ENCODE measurements at places on chromosomes 2 and 18.

GRCh38 chr18:78192054-78192453 is 787.6 kb upstream of the SALL3 start:
- DNase-seq = no peak

DNA sequence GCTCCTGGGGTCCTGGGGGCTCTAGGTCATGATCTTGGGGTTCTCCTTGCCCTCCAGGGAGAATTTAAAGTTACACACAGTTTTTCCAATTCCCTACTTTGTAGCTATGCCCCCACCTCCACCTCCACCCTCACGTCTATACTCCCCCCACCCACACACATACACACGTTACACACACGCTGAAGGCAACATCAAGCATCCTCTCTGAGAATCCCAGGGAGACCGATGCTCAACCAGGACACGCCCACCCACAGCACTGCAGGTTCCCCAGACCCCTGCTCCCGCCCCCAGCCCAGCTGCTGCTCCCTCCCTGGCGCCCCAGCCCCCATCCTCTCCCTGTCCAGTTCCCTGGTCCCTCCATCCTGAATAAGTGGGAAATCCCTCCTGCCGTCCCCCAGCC is 6.4 kb upstream of the TNS1 start:
- DNase-seq = no peak

DNA sequence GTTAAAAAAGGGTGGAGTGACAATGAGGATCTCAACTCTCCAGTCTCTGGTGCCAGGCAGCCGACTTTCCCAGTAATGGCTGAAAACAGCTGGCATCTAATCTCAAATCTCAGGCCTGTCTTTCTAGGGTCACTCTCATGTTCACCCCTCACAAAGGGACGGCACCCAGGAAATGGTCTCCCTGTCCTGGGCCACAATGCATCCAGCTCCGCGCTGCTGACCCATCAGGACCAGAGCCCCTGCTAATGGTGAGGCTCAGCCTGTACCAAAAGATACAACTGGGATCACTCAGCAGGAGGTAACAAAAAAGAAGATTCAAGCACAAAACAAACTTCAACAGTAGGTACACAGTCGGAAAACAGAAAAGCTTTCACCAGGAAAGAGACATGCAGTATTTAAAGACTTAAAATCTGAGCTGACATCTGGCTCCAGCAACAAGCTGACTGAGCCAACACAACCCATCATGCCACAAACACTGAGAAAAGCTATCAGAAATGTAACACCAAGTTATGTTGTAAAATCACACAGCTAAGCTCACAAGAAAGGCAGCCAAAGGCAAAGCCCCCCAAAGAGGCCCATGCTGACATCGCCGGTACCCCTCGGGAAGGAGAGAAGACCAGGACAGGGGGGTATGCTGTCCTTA is 13.6 kb upstream of the KIDINS220 start:
- DNase-seq = no peak

DNA sequence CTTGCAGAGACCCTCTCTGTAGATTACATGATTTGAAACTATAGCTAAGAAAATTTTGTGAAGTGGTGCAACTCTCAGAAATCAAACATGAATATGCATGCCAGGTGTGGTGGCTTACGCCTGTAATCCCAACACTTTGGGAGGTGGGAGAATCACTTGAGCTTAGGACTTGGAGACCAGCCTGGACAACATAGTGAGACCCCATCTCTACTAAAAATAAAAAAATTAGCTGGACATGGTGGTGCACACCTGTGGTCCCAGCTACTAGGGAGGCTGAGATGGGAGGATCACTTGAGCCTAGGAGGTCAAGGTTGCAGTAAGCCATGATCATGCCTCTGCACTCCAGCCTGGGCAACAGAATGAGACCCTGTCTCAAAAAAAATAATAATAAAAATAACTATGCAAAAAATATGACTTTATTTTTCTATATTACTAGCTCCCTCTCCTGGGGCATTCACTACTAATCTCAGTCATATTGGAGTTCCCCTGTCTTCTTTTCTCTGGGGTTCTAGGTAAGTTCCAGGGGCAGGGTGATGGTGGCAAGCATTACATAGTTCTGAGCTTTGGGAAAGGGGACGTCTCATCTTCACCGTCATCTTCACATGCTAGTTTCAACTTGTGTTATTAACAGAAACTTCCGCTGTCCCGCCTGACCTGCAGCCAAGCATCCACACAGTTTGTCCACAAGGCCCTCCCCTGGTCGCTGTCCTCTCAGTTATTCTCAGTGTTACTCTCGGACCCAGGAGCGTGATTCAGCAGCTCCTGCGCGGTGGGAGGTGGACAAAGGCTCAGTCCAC is 96.8 kb upstream of the MBOAT2 start:
- DNase-seq = no peak

GRCh38 chr18:63844254-63844653 is 43.3 kb upstream of the SERPINB2 start:
- DNase-seq = no peak

DNA sequence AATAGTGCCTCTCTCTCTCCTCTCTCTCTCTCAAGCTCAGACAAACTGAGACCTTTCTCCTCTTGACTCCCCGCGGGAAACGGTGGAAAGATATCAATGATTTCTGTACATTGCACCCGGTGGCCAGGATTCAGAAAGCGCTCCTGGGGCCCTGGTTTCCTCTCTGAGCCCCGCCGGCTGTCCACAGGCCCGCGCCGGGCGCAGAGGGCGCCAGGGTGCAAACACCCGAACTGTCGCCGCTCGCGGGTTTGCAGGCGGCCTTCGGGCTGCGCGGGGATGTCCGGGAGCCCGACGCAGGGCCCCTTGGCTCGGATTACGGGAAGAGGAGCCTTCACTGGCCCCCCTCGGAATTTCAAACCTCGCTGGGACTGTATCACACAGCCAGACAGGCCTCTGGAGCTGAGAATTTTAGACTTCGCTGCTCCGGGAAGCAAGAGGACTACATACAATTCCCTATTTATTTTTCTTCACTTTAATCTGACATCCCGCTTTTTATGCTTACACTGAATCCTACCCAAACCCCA is 5.2 kb upstream of the EN1 start:
- no peak for DNase-seq
